ENCODE measurements at places on chromosomes 2 and 18.

GRCh38 chr2:42390401-42390969 lies 29.5 kb upstream of the COX7A2L start:
- DNase-seq: no peak

DNA sequence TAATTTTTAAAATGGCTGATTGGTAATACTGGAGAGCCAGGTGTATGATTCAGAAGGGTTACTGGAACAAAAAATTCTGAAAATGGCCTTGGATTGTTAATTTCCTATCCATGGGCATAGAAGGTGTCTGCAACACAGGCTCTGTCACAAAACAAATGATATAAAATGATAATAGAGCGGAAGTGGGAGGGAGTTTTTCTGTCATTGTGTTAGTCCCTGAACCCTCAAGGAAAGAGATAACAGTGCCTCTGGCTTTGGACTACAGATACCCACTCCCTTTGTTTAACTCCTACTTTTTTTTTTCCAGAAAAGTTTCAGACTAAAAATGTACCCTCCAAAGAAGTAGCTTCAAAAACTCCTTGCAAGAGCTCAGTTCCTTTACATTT lies 28.0 kb upstream of the YES1 start:
- DNase-seq: no peak

DNA sequence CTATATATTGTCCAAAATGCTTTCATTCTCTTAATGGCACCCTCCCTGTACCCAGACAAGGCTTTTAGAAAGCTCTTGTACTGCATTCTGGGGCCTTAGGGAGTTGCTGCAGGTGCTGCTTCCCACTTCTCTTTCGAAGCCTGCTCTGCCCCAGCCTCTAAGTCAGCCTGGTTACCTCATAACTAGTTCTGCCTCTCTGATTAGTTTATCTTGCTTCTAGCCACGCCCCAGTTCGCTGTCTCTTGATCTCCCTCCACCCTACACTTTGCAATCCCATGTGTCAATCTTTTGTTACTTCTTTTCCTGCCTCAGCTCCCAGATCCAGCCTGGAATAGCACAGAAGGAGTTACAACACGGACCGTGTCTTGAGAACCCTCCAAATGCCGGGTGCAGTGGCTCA lies 13.8 kb upstream of the NCOA1 start:
- no peak for DNase-seq

DNA sequence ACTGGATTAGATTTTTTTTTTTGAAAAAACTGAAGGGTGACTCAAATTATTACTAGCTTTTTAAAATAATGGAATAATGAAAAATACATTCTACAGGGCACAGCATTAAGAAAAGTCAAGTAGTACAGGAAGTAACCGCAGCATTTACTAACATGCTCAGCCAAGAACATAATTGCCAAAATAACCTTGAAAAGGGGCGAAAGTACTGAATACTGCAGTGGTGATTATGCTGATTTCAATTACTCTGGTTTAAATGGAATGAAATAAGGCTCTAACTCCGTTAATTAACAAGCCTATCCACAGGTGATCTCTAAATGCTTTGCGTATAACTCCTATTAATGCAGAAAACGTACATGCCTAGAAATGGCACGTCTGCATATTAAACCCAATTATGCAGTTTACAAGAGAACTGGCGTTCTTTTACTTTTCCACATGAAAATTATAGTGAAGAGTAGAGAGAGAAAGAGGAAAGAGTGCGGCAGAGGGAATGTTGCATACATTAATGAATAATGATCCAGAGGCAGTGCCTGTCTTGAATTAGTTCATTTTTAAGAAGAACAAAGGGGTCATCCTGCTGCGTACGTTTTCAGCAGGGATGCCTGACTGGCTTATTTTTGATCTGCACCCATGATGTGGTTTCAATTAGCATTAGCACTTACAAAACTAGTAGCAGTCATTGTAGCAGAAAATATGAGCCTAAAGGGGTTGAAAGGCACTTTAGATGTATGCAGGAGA lies 612.4 kb downstream of the NYAP2 start:
- no peak for DNase-seq

GRCh38 chr2:182642328-182642727 lies 73.7 kb upstream of the DNAJC10 start:
- DNase-seq: no peak

GRCh38 chr2:54979321-54980044 lies 70.8 kb downstream of the RTN4 start:
- no peak for DNase-seq

- no peak for DNase-seq
Observed at GRCh38 chr2:221335219-221335752, 236.8 kb downstream of the EPHA4 start.

DNA sequence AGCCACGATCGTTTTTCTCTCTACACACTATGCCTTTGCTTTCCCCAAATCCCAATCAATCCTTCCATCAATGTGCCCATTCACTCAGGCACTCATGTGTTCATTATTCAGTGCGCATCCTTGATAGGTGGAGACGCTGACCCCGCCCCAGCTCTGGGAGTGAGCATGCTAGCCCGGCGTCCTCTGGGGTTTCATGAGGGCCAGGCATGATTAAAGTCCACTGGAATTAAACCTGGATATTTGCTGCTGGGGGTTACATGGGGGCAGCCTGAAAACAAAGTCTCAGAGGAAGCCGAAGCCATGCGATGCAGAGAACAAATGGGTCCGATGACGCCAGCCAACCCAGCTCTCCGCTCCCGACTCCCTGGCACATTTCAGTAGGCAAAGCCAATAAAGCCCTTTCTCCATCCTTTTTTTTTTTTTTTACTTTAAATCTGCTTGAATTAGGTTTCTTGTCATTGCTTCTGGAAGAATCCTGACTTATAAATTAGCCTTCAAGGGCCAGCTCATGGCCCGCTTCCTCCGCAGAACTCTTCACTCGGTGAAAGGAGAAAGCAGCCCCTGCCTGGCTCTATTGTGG lies 316.4 kb upstream of the ID2 start:
- no peak for DNase-seq

- no peak for DNase-seq
Observed at GRCh38 chr2:161077367-161078210, 82.6 kb upstream of the TANK start.

DNA sequence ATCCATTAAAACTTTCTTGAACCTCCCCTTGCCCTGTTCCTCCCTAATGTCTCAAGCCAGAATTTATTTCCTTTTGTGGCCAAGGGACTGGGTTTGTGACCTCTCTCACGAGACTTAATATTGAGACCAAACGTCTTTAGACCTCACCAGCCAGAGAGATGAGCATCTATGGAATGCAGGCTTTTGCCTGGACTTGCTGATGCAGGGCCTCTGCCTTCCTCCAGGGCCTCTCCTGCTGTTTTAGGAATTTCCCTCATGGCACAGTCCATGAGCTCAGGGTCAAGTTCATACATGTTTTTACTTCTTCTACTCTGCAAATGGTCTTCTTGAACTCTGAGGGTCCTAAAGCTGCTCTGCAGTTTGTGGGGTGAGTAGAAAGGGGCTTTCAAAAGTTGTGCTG lies 22.3 kb downstream of the IL1B start:
- no peak for DNase-seq

DNA sequence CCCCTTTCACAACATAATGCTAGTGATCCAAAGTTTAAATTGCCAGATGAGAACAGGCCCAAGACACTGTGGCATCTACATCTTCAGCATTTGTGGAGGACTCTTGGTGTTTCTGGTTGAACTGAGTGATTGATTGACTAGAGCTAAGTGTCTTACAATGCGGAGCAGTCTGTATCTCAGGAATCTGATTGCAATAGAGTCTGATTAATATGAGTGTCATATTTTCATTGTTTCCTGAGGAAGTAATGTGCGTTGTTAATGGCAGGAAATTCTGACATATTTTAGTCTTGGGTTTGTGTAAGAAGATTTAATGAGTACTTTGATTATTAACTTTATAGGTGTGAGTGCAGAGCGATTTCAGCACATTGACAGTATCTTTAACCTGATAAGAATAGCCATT lies 82.0 kb upstream of the PROKR1 start:
- DNase-seq: no peak

- no peak for DNase-seq
Observed at GRCh38 chr2:65800998-65801397, 368.6 kb upstream of the SPRED2 start.

DNA sequence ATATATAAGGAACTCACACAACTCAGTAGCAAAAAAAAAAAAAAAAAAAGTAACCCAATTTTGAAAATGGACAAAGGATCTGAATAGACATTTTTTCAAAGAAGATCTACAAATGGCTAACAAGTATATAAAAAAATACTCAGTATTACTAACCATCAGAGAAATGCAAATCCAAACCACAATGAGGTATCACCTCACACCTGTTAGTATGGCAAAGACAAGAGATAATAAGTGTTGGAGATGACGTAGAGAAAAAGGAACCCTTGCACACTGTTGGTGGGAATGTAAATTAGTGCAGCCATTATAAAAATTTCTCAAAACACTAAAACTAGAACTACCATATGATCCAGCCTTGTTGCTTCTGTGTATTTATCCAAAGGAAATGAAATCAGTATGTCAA lies 5.8 kb upstream of the CNDP1 start:
- DNase-seq: no peak

GRCh38 chr2:124610866-124611265 lies 585.8 kb downstream of the CNTNAP5 start:
- no peak for DNase-seq

GRCh38 chr2:163723881-163724280 lies 11.9 kb downstream of the FIGN start:
- no peak for DNase-seq

- DNase-seq: peak; percentile 96
Observed at GRCh38 chr18:3624935-3625741, 175.2 kb downstream of the TGIF1 start.

DNA sequence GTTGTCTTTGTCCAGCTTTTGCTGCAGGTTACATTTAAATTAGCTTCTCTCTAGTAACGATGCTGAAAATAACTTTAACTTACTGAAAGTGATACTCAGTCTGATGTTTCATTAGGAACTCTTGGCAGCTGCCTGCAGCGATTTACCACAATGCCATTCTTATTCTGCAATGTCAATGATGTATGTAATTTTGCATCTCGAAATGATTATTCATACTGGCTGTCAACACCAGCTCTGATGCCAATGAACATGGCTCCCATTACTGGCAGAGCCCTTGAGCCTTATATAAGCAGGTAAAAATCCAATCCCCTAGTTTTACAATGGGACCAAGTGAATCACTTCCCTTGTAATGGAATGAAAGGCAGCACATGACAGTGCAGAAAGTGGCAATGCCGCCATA lies 16.3 kb upstream of the MFF start:
- no peak for DNase-seq

- no peak for DNase-seq
Observed at GRCh38 chr18:35497027-35497369, 762 bp downstream of the INO80C start.

- DNase-seq: no peak
Observed at GRCh38 chr2:14544247-14544646, 88.3 kb upstream of the LRATD1 start.

DNA sequence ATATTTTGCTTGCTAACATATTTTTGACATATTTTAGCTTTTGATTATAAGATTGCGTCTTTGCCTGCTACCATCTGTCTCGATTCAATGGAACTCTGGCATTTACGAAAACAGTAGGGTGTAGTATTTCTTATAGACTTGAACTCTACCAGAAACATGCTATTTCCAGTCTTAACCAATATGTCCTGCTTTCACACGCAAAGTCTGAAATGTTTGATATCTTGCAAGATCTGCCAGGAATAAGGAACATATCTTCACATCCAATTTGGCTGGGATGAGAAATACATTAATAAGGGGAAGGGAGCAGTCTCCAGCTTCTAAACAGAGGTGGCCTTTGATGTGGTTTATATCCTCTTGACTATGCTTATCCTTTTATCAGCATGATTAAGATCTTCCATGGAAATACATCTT lies 299.4 kb downstream of the ZNF521 start:
- no peak for DNase-seq

GRCh38 chr2:25854613-25855012 lies 23.7 kb downstream of the ASXL2 start:
- no peak for DNase-seq

DNA sequence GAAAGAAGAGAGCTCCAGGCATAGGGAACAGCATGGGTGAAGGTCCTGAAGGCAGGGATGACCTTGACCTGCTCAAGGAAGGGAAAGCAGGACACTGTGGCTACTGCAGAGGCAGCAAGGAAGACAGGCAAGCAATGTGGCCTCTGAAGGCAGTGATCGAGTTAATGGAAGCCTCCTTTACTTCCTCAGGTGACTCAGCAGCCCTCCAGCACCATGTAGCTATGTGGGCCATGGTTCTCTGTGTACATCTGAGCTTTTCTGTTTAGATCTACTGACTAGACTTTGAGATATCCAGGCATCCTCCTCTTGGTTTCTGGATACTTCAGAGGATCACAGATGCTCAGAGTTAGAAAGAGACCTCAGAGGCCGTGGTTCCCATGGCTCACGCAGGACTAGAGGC lies 107.3 kb upstream of the PID1 start:
- no peak for DNase-seq

DNA sequence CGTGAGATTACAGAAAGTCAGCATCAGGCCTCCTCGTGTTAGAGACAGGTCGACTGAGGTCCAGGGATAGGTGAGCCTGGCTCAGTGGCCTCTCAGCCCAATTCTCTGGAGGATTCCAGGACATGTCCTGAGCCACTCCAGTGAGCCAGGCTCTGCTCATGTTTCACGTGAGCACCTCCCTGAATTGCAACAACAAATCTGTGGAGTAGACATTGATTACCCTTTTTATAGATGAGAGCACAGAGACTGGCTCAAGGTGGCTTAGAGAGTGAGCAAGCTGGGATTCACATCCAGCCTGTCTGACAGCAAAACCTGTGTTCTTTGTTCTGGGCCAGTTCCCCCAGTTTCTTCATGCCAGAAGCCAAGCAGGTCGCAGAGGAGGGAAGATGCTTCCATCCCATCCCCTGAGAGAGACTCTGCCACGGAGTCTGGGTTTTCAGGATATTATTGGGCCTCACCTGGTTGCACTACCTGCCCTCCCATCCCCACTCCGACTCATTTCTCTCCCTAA lies 46.4 kb downstream of the HS1BP3 start:
- DNase-seq: no peak

GRCh38 chr2:27086724-27087593 lies at the start of gene KHK:
Gene KHK (plus strand): TSS chr2:27086772. CDS start chr2:27087260, 488 bp downstream.
- DNase-seq: no peak

DNA sequence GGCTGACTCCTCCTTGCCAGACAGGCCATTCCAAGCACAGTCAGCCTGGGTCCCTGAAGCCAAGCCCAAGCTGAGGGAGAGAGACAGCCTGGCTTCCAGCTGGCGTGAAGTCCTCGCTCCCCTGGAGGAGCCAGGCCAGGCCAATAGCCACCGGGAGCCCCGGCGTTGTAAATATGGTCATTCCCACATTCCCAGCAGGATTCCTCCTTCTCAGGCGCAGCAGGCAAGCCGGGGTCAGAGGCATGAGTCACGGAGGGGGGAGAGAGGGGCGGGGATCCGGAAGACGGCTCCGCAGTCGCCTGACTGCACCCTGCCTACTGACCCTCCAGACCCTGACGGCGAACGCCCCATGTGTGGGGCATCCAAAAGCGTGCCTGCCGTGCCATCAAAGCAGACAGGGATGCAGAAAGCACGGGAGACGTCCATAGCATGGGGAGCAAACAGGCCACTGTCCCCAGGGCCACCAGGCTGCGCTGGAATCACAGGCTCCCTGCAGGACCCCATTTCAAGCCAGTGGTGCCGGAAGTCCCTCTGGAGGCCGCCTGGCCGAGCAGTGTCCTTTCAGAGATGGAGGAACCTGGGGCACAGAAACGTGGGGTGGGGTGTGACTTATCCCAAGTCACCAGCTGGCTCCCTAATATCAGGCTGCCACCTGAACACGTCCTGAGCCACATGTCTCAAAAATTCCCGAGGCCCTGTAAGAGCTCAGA lies 48.2 kb downstream of the TWIST2 start:
- DNase-seq: no peak

Measured in non-pigmented ciliary epithelial cell (primary cell).